Activated T-cell treated with anti-CD3 and anti-CD28 coated beads, Interleukin-2, amount 50 U/mL, for 48 hours (primary cell): ENCODE measurements at places on chromosomes 12 and 14.

- no peak for DNase-seq
Measured at GRCh38 chr12:122811777-122812176, 23.5 kb upstream of the HIP1R start.

- DNase-seq: no peak
Measured at GRCh38 chr12:114131824-114132223, 165.7 kb upstream of the RBM19 start.

DNA sequence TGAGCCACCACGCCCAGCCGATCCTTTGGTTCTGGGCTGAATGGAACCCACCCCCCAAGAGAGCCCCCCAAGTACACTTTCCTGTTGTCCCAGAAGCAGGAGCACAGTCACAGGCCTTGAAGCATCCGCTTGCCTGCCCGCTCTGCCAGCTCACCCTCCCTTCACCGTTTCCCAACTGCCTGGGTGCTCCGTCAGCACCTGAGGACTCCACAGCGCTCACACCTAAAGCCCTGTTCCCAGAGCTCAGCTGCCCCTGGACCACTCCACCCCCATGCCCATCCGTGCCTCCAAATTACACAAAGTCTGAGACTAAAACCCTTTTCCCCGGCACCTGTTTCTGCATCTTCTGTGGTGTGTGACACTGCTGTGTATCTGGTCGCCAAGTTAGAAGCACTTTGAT lies 44.3 kb upstream of the TRAF3 start:
- no peak for DNase-seq

- no peak for DNase-seq
Measured at GRCh38 chr14:46985529-46986380, 334.2 kb upstream of the RPL10L start.

GRCh38 chr12:132502149-132502881 lies 12.4 kb downstream of the FBRSL1 start:
- no peak for DNase-seq

GRCh38 chr12:51520576-51521325 lies 70.3 kb upstream of the SCN8A start:
- no peak for DNase-seq

GRCh38 chr12:51018956-51019355 lies 7.2 kb downstream of the SLC11A2 start:
- no peak for DNase-seq

DNA sequence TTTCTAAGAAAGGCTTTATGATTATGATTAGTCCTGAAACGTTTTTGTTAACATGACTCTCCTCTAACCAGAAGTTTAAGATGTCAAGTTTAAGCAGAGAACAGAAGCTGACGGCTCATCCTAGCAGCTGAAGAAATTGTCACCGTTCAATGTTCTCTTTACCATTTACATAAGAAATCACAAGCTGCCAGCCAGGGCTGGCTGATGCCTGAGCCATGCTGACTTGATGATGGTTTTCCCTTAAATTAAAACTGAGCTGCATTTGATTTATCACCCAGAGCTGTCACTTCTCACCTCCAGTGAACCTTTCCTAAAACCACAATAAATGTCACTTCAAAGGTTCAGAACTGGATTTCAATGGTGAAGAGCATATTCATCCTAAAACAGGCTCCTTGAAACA lies 153.6 kb downstream of the KTN1 start:
- no peak for DNase-seq

GRCh38 chr12:92827836-92828431 lies 101.2 kb downstream of the EEA1 start:
- peak; percentile 40 for DNase-seq

GRCh38 chr12:90084018-90084417 lies 375.4 kb upstream of the ATP2B1 start:
- no peak for DNase-seq

DNA sequence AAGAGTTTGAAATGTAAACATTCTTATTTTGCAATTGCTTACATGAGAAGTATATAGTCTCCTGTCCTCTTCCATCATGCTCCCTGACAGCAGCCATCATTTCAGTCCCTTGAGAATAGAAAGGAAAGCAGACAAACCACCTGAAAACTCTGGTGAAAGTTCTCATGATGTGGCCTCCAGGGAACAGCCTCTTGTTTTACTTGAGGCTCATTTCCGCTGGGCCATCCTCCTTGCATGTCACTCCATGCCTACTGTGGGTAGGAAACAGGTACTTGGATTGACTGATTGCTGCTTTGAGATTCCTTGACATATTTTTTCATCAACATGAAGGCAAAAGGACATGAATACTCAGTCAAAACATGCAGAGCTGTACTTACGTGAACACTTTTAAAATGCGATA lies 6.0 kb downstream of the SYT1 start:
- no peak for DNase-seq

DNA sequence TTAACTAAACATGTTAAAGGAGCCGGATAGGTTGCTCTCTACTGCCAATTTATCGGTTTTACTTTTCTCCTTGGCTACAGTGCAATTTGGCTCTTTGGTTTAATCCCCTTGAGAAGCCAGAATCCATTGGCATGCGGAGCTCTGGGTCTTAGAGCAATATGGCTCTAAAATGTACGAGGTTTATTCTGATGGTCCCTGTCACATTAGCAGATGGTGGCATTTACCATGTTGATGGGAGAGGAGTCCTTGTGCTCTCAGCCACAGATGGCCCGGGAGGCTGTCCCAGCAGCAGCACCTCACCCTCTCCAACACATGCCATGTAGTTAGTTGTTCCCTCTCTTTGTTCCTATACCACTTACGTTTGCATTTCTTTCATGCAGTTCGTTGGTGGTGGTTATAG lies 179.7 kb downstream of the RGS6 start:
- no peak for DNase-seq

GRCh38 chr12:57640175-57641042 lies 7.4 kb upstream of the B4GALNT1 start:
- DNase-seq: no peak

GRCh38 chr12:11246489-11246888 lies 23.0 kb downstream of the PRB3 start:
- DNase-seq: no peak

GRCh38 chr12:713281-713875 lies 39.0 kb upstream of the WNK1 start:
- no peak for DNase-seq

GRCh38 chr14:74579447-74580274 lies 32.4 kb downstream of the LTBP2 start:
- peak; percentile 57 for DNase-seq

GRCh38 chr14:26527095-26527494 lies 70.7 kb downstream of the NOVA1 start:
- no peak for DNase-seq

- no peak for DNase-seq
Measured at GRCh38 chr12:93361151-93361919, 16.4 kb upstream of the NUDT4 start.

- peak; percentile 43 for DNase-seq
Measured at GRCh38 chr12:12210983-12211382, 55.9 kb downstream of the LRP6 start.

DNA sequence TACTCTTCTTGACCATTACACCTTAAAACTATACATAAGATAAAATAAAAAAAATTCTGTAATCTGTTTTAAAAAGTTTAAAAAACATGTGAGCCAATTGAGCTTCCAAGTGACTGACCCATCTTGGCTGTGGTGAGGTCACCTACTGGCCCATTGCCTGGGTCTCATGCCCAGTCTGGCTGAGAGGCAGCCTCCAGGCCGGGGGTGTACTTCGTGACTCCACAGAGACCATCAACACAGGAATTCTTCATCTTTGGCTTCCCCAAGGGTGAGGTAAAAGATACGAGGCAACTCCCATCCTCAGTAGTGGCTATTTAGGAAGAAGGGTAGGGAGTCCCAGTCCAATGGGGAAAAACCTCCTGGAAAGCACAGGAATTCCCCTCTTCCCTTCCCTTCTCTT lies 113.2 kb downstream of the APAF1 start:
- no peak for DNase-seq

DNA sequence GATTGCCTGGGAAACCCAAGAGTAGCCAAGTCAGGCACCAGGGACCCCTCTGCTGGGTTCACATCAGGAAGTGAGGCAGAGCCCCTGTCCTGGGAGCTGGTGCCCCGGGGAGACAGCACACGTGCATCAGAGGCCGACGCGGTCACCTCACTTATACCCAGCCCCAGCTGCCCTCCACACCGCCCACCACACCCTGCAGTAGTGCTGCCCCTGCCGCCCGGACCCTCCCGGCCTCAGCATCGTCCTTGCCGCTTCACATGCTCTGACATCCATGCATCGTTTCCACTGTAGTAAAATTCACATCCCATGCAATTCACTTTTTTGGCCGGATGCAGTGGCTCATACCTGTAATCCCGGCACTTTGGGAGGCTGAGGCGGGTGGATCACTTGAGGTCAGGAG lies 14.0 kb downstream of the MMP17 start:
- DNase-seq: no peak

DNA sequence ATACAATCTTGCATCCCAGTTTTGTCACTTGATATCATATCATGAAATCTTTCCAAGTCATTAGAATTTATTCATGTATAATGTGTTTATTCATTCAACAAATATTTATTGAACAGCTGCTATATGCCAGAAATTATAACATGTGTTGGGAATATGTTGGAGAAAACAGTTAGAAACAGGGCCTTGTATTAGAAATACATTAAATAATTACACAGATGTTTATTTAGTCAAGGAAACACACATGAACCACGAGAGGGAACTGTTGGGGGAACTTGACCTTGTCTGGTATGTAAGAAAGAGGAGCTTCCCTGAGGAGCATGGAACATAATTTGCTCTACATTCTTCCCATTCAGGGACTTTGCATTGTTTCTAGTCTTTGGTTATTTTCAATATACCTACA lies 191.7 kb upstream of the FRMD6 start:
- DNase-seq: no peak

DNA sequence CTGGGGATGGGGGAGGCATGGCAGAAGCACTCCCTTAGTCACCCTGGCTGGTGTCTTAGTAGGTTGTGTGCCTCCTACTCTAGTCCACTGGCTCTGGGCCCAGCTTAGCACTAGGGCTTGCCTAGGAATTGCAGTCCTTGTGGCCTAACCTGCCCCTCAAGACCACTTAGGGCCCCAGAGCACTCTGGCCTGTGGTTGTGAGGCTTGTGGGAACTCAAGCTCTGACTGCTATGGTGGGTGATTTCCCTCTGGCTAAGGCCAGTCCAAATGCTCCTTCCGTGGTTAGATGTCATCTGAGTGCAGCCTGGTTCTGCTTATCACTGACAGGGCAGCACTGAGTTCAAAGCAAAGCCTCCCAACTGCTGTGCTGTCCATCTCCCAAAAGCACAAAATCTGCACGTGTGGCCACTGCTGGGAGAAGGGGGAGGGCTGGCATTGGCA lies 20.2 kb downstream of the FGD4 start:
- DNase-seq: no peak

GRCh38 chr12:92192360-92192759 lies 46.7 kb upstream of the BTG1 start:
- DNase-seq: no peak

DNA sequence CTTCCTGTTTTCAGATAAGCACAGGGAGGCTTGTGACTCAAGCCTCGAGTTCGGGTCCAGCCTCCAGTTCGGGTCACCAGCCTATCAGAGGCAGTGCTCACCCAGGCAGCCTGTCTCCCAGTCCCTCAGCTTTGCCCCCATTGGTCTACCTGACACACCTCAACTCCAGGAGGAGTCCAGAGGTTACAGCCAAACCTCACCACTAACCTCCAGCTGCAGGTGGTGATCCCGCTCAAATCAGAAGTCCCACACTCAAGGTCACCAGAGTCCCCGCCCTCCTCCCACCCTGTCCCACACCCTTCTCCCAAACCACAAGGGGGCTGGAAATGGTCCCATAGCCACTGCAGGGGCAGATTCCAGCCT lies 42.1 kb downstream of the KDM2B start:
- DNase-seq: peak; percentile 29

DNA sequence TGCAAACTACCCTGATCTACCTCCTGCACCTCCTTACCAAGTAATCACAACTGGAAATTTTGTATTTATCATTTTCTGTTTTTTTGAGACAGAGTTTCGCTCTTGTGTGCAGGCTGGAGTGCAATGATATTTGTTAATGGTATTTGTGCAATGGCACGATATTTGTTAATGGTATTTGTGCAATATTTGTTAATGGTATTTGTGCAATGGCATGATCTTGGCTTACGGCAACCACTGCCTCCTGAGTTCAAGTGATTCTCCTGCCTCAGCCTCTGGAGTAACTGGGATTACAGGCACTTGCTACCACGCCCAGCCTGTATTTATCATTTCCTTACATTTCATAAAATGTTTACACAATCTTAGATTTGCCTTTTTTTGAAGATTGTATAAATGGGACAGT lies 5.7 kb upstream of the NECAP1 start:
- no peak for DNase-seq

DNA sequence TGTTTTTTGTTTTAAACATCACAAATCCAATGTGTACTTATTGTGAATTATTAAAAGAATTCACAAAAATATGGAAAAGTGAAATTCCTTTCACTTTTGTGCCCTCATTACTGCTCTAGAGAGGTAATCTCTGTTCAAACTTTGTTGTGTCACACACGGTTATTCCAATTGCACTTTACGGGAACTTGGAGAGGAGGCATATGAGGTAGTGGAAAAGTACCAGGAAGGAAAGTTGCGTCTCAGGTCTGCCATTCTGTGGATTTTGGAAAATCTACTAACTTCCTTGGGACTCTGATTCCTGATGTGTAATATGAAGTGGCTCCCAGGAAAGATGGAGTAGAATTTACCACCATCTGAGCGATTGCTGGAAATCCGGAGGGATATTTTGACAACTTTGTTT lies 90.9 kb upstream of the DCN start:
- DNase-seq: no peak

GRCh38 chr12:81627336-81628189 lies 131.6 kb downstream of the PPFIA2 start:
- no peak for DNase-seq

DNA sequence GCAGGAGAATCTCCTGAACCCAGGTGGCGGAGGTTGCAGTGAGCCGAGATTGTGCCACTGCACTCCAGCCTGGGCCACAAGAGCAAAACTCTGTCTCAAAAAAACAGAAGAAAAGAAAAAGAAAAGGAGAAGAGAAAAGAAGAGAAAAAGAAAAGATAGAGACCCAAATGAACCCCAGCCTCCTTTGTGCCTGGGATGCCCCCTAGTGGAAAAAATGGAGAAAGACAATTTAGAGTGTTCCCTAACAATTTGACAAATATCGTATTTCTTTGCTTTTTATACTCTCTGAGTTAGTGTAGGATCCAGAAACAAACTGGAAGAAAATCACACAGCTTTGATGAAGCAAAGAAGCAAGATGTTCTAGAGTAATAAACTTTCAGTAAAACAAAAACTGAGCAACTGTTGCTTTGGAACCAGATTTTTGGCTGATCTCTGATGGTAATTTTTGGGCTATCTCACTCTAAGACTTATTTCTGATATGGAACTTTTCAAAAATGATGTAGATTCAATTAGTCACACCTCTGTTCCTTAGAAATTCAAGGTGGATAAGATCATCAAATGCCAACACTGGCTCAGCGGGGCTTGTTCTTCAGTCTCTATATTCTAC lies 18.6 kb upstream of the PRKAB1 start:
- DNase-seq: no peak

GRCh38 chr14:102993523-102993922 lies 63.8 kb downstream of the CDC42BPB start:
- DNase-seq: no peak
